ENCODE measurements at places on chromosomes 1 and 21. TPM values are rescaled to one million over a fixed set of nuclear protein-coding genes. Genes with fewer than 3 reads are reported as not detected.

The PCAT6 gene
- 0.86 TPM for total RNA-seq

The LAX1 gene
- under 0.01 TPM for total RNA-seq

The PLEKHA6 gene
- 0.57 TPM for total RNA-seq

The KRTAP13-2 gene
- not detected for total RNA-seq

The TINAGL1 gene
- total RNA-seq = 13.5 TPM

Data from placental pericyte (primary cell).